ENCODE measurements at places on chromosomes 6 and 20.

DNA sequence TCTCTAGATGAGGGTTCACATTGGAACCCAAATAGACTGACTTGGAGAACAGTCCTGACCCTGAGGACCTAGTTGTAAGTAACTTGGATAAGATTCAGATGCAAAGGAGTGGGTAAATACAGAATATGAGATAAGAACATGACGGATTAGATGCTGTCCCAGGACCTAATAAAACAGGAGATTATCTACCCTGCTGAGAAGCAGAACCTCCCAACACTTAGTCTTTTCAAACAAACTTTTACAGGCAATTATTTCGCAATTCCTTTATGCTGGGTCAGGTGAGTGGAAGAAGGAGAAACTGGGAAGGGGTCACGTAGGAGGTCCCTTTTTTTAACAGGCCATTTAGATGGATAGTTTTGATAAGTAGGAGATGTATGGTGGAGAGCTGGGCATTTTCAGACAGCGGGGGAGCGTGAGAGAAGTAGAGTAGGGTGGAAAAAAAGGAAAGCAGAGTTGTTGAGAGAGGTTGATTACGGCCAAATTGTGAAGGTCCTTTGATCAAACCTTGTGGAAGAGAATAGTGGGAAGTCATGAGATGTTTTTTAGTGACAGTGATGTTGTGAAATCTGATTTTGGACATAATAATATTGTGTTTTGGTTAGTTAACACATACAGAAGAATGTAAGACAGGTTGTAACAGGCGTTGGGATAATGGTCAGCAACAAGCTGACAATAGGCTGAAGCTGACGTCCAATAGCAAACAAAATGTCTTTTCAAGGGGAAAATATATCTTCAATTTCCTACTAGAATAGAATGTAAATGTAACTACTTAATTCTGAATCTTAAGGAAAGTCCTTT, 32.8 kb downstream of the FAM83B start:
- no peak for DNase-seq

DNA sequence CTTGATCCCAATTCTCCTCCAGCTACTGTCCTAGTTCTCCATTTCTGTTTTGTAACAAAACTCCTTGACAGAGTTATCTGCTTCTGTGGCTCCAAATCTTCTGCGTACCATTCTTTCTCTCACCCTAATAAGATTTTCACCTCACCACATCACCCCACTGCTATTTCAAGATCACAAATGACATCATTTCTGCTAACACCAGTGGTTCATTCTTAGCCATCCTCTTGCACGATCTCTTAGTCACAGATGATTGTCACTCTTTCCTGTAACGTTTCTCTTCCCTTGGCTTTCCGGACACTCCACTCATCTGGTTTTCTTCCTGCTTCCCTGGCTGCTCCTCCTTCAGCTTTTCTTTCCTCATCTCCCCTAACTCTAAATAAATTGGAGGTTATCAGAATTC, 56.8 kb upstream of the FABP7 start:
- no peak for DNase-seq

GRCh38 chr6:71043902-71044301, 87.0 kb upstream of the B3GAT2 start:
- no peak for DNase-seq

GRCh38 chr6:134870677-134871498, 79.0 kb downstream of the ALDH8A1 start:
- no peak for DNase-seq

- no peak for DNase-seq
Observed at GRCh38 chr20:23024701-23025100, 10.4 kb upstream of the SSTR4 start.

DNA sequence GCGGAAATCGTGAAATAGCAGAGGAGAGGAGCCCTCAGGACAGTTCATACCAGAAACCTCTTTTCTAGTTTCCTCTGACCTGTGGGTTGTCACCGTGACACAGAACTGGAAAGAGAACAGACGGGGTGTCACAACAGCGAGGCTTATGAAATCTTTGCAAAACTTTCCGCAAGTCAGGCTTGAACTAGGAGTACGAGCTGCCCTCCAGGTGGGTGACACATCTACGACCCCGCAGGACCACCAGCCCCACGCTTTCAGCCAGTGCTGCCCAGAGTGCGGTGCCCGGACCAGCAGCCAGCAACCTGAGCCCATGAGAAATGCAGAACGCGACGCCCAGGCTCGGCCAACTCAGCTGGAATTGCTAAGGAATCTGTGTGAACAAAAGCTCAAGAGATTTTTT, 30.8 kb downstream of the WRNIP1 start:
- DNase-seq: no peak

- DNase-seq: no peak
Observed at GRCh38 chr6:73969971-73970970, 274.3 kb downstream of the CD109 start.

- DNase-seq: no peak
Observed at GRCh38 chr20:49394264-49394663, 88.2 kb downstream of the KCNB1 start.

DNA sequence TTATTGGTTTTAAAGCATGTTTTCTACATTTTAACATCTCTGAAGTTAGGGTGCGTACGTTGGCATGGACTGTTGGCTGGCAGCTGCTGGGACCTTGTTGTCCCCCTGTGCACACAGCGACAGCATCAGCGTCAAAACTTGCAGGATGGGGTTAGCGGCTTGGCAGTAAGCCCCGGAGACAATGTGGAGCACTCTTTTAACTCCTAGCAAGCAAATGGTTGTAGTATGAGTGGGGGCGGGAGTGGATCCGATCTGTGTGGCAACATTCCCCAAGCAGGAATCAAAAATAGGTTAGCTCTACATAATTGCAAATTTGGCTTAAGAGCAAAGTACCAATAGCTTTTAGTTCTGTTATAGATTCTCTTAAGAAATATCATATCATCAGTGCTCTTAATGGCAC, 70.1 kb downstream of the NRN1 start:
- no peak for DNase-seq

DNA sequence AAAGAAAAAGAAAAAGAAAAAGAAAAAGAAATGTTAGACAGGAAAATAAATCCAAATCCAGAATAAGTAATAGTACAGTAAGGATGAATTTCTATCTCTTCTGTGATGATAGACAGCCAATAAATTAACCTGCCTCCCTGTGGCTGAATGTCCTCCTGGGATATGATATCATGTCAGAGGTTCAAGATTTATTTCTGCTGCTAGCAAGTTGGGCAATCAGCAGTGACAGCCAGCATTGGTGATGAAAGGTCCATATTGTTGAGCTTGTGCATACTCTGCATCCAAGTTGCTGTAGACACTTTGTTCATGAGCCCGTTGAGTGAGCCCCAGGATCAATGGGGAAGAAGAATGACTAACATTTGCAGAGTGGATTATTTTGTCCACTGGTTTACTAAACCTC, 44.9 kb upstream of the CEP85L start:
- DNase-seq: no peak

- no peak for DNase-seq
Observed at GRCh38 chr20:35502352-35502751, 27.1 kb downstream of the C20orf173 start.

DNA sequence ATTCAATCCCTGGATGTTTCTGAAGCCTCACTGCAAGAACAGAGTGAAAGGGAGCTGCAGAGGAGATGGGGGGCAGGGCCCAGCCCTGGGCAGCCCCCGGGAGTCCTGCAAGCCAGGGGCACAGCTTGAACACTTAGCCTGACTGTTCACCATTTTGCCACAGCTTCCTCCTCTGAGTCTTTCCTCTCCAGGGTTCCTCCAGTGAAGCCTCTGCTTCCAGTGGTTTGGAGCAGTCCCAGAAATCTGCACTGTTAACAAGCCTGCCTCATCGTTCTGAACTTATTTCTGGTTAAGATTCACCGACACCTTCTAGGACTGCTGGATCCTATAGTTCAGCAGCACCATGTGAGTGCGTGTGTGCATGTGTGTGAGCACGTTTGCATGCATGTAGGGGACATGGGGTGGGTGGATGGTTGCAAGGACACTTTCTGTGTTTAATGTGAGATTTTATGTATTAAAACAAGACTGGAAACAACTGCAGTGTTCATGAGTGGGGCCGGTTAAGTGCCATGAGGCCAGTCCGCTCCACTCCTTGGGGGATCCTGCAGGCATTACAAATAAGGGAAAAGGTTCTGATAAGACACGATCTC, 24.6 kb downstream of the CEBPB start:
- no peak for DNase-seq

- no peak for DNase-seq
Observed at GRCh38 chr6:13696226-13696625, 15.4 kb downstream of the RANBP9 start.

DNA sequence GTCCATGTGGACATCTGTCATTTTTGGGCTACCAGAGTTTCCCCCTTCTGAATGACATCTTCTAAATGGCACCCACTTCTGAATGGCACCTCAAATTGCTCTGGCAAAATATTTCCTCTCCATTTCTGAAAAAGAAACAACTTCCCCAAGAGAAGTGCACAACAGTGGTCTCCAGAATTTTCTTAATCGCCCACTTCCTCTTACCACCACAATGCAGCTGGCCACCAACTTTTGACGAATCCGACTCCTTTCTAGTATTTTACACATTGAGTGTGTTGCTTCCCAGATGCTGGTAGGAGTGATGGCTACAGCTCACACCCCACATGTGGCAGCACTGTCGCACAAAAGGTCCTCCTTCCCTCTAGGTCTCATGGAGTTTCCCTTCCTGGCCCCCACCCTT, 216.1 kb downstream of the FOXA2 start:
- DNase-seq: no peak

DNA sequence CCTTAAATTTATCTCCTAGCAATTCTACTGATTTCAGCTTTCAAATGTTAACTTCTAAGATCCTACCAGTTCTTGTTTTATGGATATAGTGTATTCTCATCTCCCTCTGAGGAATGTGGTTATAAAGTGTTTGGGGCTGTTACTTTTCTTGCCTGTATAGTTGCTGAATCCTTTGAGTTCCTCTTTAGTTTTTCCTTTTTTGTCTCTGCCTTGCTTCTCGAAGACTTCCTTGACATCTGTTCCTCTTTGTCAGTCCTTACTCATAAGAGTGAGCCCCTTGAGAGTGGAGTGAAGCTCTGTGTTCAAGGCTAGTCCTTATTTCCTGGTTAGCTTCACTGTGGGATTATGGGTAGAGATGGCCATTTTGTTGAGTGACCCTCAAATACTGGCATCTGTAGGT, 84.6 kb downstream of the ELOVL4 start:
- no peak for DNase-seq

GRCh38 chr6:133590814-133591213, 298.1 kb upstream of the TCF21 start:
- DNase-seq: no peak

- no peak for DNase-seq
Observed at GRCh38 chr20:62430311-62430853, 3.0 kb upstream of the RBBP8NL start.

DNA sequence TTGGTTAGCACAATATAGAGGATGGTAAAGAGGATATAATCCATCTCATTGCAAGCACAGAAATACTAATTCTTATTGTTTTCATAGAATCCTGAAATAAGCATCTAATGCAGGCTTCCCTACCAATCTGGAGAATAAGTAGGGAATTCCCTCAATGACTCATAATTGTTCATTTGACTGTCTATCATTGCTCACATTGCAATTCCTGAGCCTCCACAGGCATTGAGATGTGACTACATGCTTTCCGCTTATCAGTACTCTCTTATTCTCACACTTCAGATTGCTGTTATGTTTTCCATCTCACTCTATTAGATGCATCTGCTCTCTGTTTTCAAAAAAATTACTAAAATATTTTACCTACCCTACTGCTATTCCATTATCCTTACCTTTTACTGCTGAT, 216.2 kb upstream of the PRSS16 start:
- DNase-seq: no peak

DNA sequence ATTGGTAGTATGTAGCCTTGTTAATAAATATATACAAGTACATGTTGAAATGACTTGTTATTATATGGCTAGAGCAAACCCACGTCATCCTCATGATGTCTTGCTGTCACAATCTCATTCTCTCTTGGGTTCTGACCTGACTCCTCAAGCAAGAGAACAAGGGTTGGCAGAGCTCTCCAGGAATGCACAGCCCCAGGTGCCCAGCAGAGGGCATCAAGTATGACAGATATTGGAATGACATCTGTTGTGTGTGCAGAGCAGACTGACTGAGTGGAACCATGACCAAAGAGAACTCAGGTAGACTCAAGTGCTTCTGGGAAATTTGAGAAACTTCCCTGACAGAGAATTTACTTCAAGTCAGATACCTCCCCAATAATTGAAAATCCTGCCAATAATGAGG, 90.6 kb downstream of the PAX1 start:
- no peak for DNase-seq

- no peak for DNase-seq
Observed at GRCh38 chr20:3175270-3175669, 1.9 kb upstream of the LZTS3 start.

DNA sequence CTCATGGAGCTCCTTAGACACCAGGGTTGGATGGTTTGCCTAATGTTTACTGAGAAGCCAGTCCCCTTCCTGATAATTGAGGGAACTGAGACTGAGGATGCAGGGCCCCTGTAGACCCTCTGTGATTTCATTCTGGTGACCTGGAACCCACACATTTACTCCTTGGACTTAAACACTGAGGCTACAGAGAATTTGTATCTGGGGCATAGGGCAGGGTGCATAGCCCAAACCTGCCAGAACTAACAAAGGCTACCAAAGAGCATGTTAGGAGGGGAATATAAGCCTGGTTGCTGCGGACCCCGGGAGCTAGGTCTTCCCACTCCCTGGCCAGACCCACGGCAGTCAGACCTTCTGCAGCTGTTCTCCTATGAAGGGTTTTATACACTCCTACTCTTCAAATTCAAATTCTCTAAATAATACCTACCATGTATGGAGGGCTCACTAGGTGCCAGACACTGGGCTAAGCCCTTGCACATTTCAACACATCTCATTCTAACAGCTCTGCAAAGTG, 19.7 kb downstream of the DAAM2 start:
- DNase-seq: no peak

- no peak for DNase-seq
Observed at GRCh38 chr6:105452924-105453756, 50.3 kb upstream of the PREP start.

DNA sequence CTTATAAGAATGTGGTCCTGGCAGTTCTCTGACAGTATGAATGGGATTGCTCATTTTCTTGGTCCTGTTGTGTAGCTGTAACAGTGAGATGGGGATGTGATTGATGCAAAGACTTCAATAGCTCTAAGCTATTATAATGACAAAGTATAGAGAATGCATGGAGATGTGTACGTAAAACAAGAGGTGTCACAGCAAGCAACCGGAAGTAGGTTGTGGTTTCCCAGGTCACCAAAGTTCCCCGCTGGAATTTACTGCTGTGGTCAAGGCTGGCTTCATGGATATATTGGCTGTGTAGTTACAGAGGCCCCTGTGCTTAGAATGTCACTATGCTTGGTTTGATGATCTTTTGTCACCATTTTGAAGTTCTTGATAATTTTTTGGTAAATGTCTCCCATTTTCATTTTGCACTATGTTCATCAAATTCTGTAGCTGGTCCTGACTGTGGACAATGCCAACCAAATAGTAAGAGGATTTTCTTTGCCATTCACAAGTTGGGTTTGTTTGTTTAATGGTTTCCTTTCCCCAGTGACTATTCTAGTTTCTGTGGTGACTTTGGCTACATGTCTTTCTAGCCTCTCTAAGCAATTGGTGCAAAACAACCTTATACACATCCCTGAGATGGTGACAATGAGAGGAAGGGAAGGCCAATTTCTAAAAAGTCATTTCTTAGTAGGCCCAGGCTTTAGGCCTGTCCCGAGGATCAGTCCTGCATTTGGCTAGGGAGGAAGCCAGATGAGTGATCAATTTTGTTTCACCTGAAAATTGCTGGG, 10.5 kb downstream of the DNAH8 start:
- no peak for DNase-seq

All from NCI-H2227 treated with DMSO at 0.1 percent for 48 hours (cell line).